ENCODE measurements at places on chromosomes 7 and 10.

DNA sequence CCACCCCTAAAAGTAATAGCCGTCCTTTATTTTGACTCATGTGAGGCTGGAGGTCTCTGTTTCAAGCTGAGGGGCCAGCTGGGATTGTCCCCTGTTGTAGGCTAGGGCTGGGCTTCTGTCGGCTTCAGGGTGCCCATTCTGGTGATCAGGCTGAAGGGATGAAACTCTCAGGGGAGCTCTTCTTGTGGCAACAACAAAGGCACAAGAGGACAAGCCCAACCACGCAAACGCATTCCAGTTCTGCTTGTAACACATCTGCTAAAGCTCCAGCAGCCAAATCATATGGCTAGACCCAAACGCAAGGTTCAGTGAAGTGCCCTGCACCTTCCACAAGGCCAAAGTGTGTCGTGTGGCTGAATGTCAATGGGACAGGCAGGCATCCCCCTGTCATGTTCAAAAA, 405.7 kb downstream of the INHBA start:
- DNase-seq, result peak; percentile 38

GRCh38 chr7:26659121-26659520, 205.3 kb downstream of the SKAP2 start:
- DNase-seq, result no peak

GRCh38 chr7:111011520-111011919, 79.4 kb upstream of the LRRN3 start:
- no peak for DNase-seq

DNA sequence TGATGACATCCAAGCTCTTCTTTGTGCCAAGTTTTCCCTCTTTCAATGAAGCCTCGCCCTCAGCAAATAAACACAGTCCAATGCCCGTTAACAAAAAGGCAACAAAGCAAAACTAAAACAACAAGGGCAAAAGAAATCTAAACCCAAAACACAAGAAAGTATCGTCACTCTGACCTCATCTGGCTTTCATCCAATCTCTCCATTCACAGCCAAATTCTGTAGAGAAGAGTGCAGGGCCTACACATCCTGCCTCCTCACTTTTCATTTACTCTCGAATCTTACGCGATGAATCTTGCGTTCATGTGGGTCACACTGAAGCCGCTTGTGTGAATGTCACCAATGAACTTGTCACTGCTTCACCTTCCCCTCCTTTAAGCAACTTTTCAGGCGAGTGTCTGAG, 15.9 kb upstream of the AKR1E2 start:
- no peak for DNase-seq

GRCh38 chr7:122578350-122578749, 120.6 kb downstream of the RNF133 start:
- no peak for DNase-seq

- DNase-seq, result no peak
These were observed 180.0 kb downstream of the RELN start for GRCh38 chr7:103809229-103809994.

GRCh38 chr7:131600085-131600881, 43.9 kb upstream of the PODXL start:
- DNase-seq, result no peak

GRCh38 chr10:79074732-79075131, 6.0 kb downstream of the ZMIZ1 start:
- no peak for DNase-seq

- no peak for DNase-seq
These were observed 583.5 kb downstream of the CNTNAP2 start for GRCh38 chr7:146700015-146700560.

DNA sequence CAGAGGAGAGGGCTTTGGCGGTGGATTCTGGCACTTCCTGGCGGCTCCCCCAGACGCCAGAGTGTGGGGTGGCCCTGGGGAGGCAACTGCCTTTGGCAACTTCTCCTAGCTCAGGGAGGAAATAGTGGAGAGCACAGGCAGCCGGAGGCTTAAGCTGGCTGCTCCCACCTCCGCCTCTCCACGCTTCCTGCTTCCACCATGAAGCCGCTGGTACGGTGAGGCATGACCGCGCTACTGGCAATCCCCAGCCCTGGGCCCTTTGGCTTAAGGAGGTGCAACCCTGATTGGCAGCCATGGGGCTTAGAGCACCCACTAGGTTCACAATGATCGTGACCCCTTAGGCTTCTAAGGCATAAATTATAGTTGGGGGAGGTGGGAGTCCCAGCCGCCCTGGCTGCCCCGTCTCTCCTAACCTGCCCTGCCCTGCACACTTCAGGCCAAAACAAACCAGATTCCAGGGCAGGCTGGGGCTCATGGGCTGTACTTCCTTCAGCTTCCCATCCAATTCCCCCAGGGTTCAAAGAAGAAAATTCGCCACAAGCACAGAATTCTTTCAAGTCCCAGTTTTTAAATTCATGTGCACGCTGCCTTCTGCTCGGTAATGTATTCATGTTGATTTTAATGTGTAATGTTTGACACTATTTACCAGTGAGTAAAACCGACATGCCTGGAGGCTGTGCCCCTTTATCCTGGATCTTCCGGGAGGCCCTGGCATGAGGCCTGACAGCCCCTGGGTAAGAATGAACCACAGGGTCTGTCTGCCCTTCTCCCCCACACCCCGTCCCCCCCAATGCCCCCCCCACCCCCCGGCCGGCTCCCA, 90.7 kb upstream of the LRRC4 start:
- no peak for DNase-seq

- DNase-seq, result no peak
These were observed 127.6 kb downstream of the DLG5 start for GRCh38 chr10:77798940-77799339.

DNA sequence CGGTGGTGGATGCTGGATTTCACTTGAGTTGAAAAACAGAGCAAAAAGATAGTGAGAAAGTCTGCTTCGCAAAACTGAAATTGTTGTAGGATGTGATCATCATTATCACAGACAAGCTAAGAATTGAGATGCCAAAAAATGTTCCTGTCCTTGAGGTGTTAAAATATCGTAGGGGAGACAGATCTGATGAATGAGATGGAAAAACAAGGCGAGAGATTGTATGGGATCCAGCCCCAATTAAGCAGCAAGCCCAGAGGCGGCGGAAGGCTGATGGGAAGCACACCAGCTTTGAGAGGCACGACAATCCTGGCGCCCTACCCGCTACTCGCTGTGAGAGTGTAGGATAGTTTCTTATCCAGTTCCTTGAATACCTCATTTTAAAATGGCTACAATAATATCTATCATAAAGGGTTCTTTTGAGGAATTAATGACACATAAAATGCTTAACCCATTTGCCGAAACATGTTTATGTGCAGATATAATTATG, 131.1 kb upstream of the PTN start:
- no peak for DNase-seq

- DNase-seq, result peak; percentile 61
These were observed 31.9 kb downstream of the HEPACAM2 start for GRCh38 chr7:93194386-93194785.

DNA sequence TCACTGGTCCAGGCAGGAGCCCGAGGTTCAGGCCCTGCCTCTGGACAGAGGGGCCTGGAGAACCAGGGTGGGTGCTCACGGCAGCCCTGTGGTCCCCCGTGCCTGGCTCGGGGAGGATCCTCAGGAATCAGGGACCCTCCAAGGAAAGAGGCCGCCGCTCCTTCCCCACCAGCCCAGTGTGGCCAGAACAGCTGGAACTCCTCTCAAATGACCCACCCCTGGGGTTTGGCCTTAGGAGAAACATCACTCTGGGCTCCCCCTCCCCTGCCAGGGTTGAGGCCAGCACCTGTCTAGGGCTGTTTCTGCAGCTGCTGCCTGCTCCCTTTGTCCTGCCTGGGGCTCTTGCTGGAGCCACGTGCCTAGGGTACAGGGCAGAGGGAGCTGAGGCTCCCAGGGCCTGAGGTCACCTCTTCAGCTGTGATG, 161.0 kb downstream of the RNF216 start:
- DNase-seq, result no peak

GRCh38 chr7:23072048-23072447, 33.5 kb upstream of the KLHL7 start:
- no peak for DNase-seq

DNA sequence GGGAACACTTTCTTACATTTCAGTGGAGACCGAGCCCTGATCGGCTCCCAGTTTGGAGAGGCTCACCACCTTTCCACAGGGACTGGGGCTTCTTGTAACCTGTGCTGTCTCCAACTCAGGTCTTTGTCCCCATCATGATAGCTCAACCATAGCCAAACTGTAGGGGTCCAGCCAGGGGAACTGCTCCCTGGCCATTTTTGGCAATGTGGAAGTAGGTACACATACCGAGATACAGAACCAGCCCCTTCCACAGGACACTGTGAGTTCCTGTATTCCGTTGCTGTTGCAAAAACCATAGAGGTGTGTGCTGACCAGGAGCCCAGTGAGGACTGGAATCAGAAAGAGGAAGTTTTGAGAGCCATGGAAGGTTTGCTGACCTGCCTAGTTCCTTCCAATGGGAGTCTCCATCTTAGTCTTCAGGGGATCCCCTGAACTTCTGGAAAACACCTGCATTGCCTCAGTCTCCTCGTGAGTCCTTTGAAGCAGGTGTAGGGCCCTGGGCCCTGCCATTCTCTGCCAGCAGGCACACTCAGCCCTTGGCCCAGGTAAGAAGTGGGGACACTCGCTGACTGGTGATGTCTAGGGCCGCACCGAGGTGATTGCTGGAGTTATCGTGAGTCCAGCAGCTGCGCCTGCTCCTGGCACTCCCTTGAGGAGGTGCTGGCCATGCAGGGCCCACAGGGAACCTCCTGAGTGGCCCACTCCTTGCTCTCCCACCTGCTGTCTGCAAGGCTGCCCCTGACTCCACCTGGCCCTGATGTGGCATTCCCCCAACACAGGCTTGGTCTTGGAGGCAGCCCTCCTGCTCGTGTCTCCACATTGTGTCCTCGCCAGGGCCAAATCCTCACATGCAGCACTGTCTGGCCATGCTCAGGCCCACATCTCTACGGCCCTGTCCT, 11.2 kb downstream of the WDFY4 start:
- DNase-seq, result no peak

All from foreskin keratinocyte (primary cell).